ENCODE measurements at places on chromosomes 11 and 22.

- DNase-seq: no peak
Measured at GRCh38 chr11:28770806-28771205, 662.6 kb downstream of the METTL15 start.

GRCh38 chr11:118224511-118225188, at the start of gene JAML:
Gene JAML, minus strand, starts transcription at chr11:118225011. Its CDS starts 10,145 bp downstream, at chr11:118214866.
- no peak for DNase-seq

DNA sequence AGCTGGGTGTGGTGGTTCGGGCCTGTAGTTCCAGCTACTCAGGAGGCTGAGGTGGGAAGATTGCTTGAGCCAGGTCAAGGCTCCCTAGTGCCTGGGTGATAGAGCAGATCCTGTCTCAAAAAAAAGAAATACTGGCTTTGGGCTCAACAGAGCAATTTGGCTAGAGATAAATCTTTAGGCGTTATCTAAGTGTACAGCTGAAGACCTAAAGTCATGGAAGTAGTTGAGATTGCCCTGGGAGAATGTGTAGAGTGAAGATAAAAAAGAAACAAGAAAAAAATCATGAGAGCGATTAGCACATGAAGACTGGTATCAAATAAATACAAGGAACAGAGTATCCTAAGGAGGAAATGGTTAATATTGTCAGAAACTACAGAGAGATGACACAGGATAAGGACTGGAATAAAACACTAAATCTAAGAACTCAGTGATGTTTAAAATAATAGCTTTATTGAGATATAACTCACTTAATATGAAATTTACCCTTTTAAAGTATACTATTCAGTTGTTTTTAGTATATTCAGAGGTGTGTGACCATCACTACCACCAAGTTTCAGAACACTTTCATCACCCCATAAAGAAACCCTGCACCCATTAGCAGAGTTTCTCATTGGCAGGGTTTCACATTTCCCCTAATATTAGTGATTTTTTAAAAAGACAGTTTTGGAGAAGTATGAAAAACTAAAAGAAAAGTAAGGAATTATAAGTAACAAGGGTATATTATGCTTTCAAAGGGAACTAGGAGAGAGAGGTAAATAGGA, 20.7 kb downstream of the PIK3C2A start:
- DNase-seq: no peak

GRCh38 chr11:17643506-17644405, 75.6 kb upstream of the MYOD1 start:
- DNase-seq: no peak

DNA sequence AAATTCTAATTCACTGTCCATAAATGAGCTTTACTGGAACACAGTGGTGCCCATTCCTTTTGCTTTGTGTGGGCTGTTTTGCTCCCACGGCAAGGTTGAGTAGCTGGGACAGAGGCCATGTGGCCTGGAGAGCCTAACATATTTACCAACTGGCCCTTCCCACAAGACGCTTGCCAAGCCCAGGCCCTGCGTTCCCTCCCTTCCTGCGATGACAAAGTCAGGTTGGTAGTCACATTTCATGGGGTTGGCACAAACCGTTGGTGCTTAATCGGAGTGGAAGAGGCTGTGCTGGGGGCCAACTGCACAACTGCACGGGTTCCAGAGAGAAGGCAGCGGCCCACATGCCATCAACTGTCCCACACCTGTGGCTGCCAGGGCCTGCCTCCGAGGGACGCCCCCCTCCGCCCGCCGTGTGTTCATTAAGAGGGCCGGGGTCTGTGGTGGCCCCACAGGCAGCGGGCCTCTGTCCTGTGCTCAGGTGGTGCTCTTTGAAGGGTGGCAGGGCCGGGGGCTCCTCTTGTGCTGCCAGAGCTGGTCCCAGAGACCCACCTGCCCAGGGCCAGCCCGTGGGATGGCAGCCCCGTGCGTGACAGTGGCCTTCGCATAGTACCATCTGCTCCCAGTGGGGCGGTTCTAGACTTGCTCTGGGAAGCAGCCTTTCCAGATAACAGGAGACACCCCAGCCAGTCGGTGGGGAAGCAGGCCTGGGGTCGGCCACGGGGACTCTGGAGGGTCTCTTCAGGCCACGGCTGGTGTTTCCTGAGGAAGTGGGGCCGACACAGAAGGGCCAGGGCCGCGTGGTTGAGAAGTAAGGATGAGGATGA, 81.5 kb upstream of the CLDN5 start:
- DNase-seq: no peak
